ENCODE measurements at places on chromosomes 4 and X. TPM values are rescaled to one million over a fixed set of nuclear protein-coding genes. Genes with fewer than 3 reads are reported as not detected.

MAGEB17 gene
- not detected for total RNA-seq

NRK gene
- total RNA-seq = under 0.01 TPM

NMU gene
- total RNA-seq = not detected

SPANXN3 gene
- total RNA-seq = not detected

MBTPS2 gene
- total RNA-seq = 9.3 TPM

MEPE gene
- total RNA-seq = not detected

Measured in regular cardiac myocyte (primary cell).